Hippocampal formation (tissue), 2 donors: ENCODE measurements at places on chromosomes 4 and X.
A peak's percentile ranks its signal among the peaks of the same experiment; 100 is the strongest.

- DNase-seq, result no peak
These were observed 2.8 kb downstream of the SH3D19 start for GRCh38 chr4:151322570-151322969.

DNA sequence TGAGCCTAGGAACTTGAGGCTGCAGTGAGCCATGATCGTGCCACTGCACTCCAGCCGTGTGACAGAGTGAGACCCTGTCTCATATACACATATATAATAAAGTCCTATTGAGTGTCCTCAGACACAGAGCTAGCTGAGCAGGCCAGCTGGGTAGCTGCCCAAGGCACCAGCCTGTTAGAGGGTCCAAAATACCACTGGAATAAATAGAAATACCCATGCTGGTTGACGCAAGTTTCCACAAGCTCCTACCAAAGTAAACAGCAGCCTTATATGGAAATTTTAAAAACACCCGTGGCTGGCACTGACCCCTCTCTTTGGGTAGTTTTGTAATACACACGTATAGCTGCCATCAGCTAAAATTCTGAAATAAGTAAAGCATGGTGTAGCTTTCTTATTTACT, 348.6 kb downstream of the BCOR start:
- DNase-seq, result no peak

DNA sequence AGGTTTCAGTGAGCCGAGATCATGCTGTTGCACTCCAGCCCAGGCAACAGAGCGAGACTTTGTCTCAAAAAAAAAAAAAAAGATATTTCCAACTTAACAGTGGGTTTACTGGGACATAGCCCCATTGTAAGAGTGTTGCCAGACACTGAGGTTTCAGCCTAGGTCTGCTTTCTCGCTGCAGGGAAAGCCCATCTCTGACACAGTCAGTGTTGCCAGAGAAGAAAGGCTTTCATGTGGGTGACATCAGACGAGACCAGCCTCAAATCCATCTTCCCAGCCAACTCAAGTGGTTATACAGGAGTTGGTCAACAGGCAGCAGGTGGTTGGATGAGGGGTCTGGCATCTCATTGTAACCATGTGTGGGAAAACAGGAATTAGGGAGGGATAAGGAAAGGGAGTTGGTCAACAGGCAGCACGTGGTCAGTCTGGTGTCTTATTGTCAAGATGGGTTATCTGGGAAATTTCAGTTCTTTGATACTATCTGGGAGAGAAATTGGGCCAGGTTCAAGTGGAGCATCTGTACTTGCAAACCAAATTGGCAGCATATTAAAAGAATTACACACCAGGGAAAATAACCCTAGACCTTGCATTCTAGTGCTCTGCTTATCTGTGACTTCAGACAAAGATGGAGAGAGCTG, 41.1 kb downstream of the NELFA start:
- no peak for DNase-seq

DNA sequence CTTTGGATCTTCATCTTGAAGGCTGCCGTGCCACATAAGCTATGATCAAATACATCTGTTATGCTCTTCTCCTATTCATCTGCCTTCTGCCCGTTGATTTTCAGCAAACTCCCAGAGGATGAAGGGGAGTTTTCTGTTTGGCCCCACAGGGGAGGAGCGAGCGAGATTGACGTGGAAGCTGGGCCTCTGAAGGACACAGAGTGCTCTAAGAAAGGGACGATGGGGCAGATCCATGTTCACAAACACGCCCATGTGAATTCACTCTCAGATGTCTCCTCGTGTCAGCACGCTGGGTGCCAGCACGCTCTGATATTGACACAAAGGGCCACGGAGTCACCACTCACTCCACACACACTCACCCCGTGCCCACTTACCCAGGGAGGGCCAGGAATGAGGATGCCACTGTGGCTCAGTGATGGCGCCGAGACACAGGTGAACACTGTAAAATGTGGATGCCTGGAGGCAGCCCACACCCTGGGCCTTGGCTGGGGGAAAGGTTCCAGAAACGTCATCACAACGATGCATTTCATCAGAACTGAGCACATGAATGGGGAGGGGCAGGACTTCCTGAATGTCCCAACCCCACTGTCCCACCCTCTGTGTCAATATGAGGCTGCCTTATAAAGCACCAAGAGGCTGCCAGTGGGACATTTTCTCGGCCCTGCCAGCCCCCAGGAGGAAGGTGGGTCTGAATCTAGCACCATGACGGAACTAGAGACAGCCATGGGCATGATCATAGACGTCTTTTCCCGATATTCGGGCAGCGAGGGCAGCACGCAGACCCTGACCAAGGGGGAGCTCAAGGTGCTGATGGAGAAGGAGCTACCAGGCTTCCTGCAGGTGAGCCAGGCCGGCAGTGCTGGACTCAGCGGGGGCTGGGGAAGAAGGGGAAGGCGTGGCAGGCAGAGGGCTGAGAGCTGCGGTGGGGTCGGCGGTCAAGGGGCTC, at the start of gene S100P:
Gene S100P, plus strand, starts transcription at position 648 of the 946 bp plus-strand sequence. Its CDS starts 55 bp downstream, at position 703.
- no peak for DNase-seq

- DNase-seq, result no peak
These were observed 26.5 kb downstream of the HMX1 start for GRCh38 chr4:8844976-8845690.

GRCh38 chrX:66602381-66602938, 36.4 kb downstream of the EDA2R start:
- DNase-seq, result peak; percentile 23

GRCh38 chrX:13533726-13534125, 35.7 kb upstream of the EGFL6 start:
- DNase-seq, result no peak

DNA sequence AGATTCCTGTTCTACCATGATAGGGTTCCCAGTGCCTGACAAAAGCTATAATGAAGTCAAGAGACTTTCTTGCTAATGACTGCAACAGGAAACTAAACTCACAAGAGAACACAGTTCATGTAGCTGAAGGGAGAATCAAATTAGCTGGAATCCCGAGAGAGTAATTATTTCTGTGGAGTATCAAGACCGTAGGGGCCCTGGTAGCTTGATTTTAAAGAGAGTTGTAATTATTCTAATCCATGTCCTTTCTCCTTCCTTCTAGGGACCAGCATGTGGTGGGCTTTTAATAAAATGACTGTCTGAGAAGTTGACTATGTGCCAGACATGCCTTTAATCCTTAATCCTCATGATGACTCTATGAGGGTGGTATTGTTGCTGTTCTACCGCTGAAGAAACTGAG, 1.7 kb upstream of the TRPC5OS start:
- DNase-seq, result no peak

GRCh38 chr4:48193921-48194468, 59.9 kb upstream of the TXK start:
- DNase-seq, result no peak

GRCh38 chrX:48468247-48468671, 1.8 kb downstream of the SLC38A5 start:
- DNase-seq, result no peak

- DNase-seq, result no peak
These were observed 13.8 kb upstream of the TXLNG start for GRCh38 chrX:16772460-16772859.

GRCh38 chr4:145880355-145880960, 58.2 kb downstream of the ZNF827 start:
- DNase-seq, result no peak

- no peak for DNase-seq
These were observed 552.4 kb upstream of the MAGEB2 start for GRCh38 chrX:29662759-29663503.

DNA sequence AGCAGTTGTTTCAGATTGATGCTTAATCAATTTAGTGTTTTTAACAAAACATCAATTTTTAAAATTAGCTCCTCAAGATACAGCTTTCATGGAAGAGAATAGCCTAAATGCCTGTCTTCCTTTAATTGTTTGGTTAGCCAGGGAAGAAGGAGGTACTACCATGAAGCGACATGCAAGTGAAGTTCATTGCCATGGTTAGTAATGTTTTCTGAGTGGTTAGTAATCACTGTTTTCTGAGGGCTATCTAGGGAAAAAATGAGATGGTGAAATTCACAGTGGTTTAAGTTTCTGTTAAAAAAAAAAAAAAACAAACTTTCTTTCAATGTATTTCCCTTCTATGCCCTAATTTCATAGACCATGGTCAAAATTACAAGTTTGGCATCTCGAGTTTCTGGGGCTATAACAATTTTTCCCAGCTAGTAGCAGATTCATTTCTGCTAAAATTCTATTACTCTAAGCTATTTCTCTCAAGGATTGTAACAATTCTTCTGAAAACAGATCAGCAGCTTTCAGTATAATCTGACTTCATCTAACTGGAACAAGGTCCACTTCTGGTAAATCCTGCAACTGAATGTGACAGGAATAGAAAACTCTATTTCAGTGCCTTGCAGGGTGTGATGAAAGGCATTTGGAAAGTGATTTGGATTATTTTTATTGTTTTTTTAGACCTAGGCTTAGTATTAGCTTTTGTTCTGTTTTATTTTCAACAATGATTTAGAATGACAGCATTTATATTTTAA, 157.0 kb downstream of the PCDH18 start:
- DNase-seq, result no peak

DNA sequence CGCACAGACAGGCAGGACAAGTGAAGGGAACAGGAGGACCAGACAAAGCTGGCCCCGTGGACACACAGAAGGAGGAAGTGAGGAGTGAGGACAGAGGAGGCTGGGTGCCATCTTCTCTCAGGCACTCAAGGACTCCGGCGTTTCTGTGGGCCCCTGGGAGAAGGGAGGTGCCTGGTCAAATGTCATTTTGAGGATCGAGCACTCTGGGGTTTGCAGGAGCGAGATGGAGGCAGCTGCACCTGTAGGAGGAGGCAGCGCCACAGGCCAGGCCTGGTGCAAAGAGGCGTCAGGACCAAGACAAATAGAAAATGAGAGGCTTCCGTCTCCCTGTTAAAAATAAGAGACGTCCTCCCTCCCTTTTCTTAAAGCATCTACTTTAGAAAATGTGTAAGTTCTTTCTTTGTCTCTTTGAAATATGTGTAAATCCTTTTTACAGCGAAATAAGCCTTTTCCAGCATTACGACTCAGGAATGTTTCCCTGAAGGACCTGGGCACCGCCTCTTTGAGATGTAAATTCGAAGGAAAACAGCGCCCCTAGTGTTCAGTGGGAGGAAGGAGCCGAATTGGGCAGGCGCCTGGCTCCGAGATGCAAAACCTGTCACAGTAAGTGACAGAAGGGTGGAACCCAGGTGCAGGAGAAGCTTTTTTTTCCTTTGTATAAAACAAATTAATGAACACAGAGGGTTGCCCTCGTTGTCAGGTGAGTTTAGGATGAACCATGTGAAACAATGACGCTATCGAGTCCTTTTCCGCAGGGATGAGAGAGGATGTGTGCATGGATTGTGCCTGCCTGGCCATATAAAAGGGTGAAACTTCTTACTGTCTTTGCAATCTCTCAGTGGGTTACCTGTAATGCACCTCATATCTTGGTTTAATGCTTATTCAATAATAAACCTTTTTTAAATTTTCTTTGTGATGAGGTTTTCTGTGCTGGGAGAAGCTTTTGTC, 1.4 kb upstream of the C4orf50 start:
- peak; percentile 25 for DNase-seq

GRCh38 chr4:89674876-89675459, 162.0 kb downstream of the SNCA start:
- DNase-seq, result no peak

GRCh38 chrX:31280580-31280979, 208.7 kb upstream of the FTHL17 start:
- no peak for DNase-seq

DNA sequence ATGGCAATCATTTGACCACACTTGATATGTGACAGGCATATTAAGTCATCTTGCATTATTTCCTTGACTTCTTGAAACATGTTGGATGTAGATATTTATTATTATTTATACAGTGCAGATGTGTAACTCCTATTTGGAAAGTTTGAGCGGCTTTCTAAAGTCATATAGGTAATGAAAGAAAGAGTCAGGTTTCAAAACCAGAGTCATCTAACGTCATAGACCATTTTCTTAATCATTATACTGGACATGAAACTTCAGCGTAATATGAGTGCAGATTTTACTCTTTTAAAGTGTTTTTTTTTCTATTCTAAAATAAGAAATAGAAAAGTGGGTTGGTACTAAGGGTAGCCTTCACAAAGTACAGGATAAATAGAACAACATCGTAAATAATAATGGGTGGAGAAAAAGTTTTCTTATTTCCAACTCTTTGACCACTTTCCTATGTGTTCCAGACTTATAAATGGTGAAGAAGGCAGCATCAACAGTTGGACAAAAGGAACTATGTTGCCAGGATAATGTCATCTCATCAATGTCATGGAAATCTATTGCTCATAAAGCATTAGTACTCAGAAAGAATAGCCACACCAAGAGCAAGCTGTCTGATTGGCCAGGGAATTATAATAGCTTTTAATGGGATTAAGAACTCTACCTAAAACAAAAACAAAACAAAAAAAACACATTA, 108.0 kb upstream of the PCDH18 start:
- DNase-seq, result no peak

DNA sequence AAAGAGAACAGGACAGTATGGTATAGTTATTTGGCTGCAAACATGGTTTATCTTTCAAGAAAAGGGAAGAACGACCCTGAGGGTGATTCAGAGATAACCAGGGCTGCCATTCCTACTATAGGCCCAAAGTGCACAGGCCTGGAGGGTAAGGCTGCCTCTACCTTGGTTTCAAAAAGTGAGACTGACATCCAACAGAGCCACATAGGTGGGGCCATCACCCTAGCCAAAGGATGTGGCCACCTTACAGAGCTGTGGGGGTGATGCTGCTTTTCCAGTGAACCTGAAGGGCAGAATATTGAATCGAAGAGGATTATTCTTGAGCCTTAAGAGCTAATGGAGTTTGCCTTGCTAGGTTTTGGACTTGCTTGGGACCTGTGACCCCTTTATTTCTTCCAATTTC, 15.7 kb downstream of the SH2D1A start:
- no peak for DNase-seq

GRCh38 chr4:144449611-144450010, 196.3 kb upstream of the HHIP start:
- DNase-seq, result no peak

GRCh38 chrX:46576458-46576857, 2.9 kb downstream of the CHST7 start:
- no peak for DNase-seq

- DNase-seq, result no peak
These were observed 1.6 kb downstream of the BANK1 start for GRCh38 chr4:101792056-101792590.

DNA sequence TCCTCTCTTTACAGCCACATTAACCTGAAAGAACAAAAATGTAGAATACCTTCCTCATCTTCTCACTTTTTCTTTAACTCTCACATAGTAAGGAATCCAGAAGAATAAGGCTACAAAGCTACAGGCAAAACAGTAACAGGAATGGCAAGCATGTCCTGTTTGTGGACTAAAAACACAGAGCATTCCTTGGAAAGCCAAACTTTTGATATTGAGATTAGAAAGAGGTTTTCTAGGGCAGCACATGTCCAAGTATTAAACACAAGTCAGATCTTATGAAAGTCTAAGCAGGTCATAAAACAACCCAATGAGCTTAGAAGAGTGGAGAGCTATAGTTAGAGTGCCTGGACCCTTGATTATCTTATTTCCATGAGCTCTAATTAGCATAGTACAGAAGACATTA, 58.2 kb upstream of the FAM9C start:
- DNase-seq, result no peak

DNA sequence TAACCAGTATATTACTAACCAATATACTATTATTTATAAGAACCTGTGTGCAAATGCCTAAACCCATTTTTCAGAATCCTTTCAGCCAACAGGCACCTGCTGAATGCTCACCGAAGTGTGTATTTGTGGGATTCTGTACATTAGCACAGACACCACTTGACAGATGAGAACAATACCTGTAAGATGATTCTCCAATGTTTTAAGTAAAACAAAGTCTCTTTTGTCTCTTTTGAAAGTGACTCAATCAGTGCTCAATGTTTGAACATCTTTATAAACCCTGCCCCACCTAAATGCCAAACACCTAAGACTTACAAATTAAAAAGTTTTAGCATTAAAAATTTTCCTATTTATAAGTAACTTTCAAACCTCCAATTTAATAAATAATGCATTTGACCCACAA, 763 bp downstream of the ASB9 start:
- DNase-seq, result no peak
